ENCODE measurements at places on chromosomes 16 and 17.
A peak's percentile ranks its signal among the peaks of the same experiment; 100 is the strongest.

- peak; percentile 60 for DNase-seq
Measured at GRCh38 chr17:49556223-49556943, 19.3 kb upstream of the NXPH3 start.

- DNase-seq, result no peak
Measured at GRCh38 chr17:2782055-2782454, 14.2 kb upstream of the RAP1GAP2 start.

DNA sequence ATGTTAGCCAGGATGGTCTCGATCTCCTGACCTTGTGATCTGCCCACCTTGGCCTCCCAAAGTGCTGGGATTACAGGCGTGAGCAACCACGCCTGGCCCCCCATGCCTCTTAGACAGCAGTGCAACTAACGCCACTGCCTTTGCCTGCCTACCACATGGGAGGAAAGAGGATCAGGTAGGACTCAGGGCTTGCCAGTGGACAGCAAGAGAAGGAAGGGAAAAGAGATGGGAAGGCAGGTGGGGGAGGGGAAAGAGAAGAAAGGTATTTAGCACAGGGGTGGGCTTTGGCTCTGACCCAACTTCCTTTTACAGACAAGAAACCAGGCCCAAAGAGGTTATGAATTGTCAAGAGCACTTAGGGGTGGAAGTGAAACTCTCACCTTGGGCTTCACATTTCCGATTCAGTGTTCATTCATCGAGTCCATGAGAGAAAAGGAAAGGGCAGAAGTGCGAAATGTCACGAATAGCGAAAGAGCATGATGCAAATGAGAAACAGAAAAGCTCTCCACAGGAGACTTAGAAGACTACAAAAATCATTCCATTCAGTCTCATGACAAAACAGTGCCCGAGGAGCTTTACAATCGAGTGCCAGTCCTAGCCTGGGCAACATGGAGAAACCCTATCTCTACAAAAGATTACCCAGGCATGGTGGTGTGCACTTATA, 36.4 kb downstream of the CDK5R1 start:
- DNase-seq, result no peak

DNA sequence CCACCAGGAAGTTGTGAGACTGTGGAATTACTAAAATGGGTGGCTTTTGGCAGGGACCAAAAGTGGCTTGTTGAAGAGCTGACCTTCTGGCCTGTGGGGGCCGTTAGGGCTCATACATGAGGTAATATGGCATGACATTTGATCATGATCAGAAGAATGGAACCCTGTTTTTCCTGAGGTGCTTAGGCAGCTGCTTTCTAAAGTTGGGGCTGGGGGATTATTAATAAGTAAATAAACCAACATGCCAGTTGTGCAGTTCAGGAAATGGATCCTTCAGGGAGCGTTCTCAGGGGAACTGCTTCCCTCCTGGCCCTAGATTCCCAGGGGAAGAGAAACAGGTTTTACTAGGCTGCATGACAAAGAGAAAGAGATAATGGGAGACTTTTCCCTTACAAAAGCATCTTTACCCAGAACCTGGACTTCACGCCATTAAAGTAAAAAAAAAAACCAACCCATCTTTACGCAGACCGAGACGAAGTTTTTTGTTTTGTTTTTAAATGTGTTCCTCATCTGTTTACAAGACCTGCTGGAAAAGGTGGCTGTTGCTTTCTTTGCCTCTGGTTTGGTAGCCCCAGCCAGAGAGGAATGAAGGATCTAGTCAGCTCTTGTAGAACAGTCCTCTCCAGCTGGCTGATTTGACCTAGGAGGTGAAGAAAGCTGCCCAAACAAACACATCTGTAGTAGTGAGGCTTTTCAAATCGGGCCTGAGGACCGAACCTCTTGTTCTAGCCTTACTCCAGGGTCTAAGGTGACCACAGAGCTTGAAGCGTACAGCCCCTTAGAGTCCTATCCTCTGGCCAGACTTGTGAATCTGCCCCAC, 22.7 kb downstream of the YPEL2 start:
- no peak for DNase-seq

- DNase-seq, result no peak
Measured at GRCh38 chr16:30850246-30850645, 43.6 kb downstream of the BCL7C start.

- no peak for DNase-seq
Measured at GRCh38 chr17:29042679-29043538, at the start of gene PIPOX. TSS of gene PIPOX (plus strand) at chr17:29043141. CDS start at chr17:29043226, 85 bp downstream.
